Activated T-cell treated with anti-CD3 and anti-CD28 coated beads, Interleukin-2, amount 50 U/mL, for 72 hours (primary cell): ENCODE measurements at places on chromosomes 2 and 18. TPM values are rescaled to one million over a fixed set of nuclear protein-coding genes. Genes with fewer than 3 reads are reported as not detected.

DNA sequence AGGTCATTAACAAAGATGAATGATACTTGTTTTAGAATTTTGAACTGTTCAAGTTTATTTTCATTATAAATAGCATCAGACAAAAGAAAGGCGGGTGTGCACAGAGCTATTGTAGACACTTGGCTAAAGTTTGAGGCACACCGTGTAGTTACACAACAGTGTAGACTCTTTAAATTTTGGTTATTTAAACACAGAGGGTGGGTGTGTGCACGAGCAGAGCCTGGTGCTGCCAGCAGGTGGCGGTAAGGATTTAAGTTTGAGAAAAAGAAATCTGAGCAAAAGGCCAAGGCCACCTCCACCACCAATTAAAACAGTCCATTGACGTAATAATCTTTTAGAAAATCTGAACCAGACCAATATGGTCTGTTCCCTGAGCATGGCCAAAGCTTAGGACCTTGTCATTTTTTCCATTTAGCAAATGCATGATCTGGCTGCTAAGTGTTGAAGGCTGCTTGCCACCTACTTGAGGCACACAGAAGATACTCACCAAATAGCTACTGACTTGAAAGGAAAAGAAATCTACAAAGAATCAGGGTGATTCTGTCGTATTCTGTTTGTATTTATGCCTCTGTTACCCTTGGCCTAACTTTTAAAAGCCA, 14.3 kb downstream of the COPS7B start:
- DNase-seq: peak; percentile 58
- H3K27ac ChIP-seq: no peak overlapping the region
- no peak overlapping the region for H3K4me3 ChIP-seq
- H3K4me1 ChIP-seq: peaks cover 6% of the 10 kb centered on the region
- peaks cover 27% of the 10 kb centered on the region for H3K36me3 ChIP-seq

GRCh38 chr2:88845772-88846661, 154.5 kb downstream of the RPIA start:
- H3K27ac ChIP-seq: no peak overlapping the region
- H3K4me3 ChIP-seq: no peak overlapping the region
- no peak for DNase-seq
- no peaks in the 10 kb centered on the region for H3K36me3 ChIP-seq
- H3K27me3 ChIP-seq: peaks cover 8% of the 10 kb centered on the region

DNA sequence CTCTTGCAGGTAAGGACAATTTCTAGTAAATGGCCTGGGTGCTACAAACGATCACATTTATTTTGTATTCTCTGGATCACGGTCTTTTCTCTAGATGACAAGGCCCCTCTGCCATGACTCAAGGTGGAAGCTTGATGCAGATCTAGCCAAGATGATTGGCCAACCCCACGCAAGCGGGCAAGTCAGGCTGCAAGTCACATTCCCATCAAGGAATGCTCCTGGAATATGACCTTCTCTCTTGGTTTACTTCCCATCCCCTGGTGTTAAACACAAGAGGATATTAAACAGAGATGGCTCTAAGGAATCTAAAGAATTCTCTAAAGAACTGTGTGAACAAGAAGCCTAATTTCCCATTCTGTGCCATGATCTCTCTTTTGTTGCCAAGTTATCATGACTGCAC, 97.3 kb upstream of the SERPINE2 start:
- no peak for DNase-seq
- H3K4me1 ChIP-seq: no peaks in the 10 kb centered on the region
- no peaks in the 10 kb centered on the region for H3K36me3 ChIP-seq
- H3K27ac ChIP-seq: no peak overlapping the region
- peaks cover 27% of the 10 kb centered on the region for H3K27me3 ChIP-seq
- no peak overlapping the region for H3K4me3 ChIP-seq

The PMAIP1 gene
- 155 TPM for total RNA-seq
